ENCODE measurements at places on chromosomes 12 and 14.

DNA sequence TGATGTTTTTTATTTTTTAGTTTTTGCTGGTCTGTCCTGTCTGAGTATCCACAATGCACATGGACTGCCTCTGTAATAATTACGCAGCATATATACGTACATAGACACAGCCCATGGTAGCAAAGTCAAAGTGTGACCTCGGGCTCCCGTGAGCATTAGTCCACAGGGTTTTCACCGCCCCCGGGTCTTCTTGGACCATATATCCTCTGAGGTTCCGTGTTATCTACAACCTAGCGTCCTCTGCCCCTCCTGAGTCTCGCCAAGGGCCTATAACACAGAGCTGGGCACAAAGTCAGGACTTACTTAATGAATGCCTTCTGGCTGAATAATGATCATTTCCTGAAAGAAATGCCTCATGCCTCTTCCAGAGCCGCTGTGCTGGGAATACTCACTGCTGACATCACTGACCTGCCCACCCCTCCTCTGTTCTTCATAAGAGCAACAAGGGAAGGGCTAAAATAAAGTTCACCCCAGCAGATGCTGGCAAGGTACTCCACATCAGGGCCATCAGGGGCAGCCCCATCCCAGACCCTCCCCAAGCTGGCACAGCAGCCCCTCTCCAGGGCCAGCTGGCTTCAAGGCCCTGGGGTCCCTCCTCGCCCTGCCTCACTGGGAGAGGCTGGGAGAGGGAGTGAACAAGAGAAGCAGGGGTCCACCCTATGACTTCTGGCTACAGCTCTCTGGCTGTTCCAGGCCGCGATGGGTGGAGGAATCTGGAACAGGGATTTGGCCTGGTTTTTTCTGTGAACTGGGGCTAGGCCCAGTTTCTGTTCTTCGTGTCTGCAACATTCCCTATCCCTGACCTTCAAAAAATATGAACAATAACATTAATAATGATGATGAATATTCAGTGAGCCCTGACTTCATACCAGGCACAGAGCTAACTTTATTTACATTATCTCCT lies 7.9 kb downstream of the HDAC7 start:
- DNase-seq = no peak

DNA sequence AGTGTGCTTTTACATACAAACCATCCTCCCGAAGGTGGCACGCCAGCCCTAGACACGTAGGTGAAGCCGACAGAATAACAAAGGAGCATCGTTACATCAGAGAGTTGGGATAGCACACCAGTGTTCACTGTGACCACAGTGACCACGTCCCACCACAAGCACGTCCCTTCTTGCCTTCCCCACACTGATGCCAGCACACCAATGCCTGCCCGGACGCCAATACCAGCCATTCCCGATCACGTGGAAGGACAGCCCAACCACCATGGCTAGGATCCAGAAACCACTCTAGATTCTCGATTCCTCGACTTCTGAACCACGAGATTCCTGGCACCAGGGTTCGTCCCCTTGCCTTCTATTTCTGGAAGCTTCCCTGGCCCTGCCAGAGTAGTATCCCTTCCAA lies 48.0 kb upstream of the GPR68 start:
- no peak for DNase-seq

DNA sequence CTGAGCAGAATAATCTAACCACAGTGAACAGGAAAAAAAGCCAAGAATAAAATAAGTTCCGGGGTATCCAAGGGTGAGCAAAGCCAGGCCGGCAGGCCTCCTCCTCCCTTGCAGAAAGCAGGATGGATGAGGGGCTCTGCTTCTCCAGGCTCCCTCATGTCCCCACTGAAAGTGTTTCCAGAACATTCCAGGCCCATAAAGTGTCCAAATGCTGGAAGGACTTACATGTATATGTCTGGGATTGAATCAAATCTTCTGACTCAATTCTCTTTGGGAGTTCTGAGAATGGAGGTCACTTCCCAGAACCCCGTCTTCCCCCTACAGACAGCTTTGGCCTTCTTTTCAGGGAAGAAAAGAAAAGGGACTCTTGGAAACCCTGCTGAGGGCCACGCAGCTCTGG lies 25.0 kb upstream of the BDKRB1 start:
- DNase-seq = no peak

DNA sequence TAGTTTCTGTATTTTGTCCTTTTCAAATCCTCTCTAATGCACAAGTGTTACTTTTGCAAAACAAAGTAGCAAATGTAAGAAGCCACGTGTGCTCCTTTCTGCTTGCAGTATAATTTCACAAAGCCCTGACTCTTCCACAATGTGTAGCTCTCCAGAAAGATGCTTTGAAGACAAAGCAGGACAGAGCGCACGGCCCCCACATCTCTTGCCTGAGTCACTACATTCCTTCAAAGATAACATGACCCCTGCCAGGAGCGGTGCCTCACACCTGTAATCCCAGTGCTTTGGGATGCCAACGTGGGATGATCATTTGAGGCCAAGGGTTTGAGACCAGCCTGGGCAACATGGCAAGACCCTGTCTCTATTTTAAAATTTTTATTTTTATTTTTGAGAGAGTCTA lies 40.5 kb downstream of the JAG2 start:
- DNase-seq = no peak

DNA sequence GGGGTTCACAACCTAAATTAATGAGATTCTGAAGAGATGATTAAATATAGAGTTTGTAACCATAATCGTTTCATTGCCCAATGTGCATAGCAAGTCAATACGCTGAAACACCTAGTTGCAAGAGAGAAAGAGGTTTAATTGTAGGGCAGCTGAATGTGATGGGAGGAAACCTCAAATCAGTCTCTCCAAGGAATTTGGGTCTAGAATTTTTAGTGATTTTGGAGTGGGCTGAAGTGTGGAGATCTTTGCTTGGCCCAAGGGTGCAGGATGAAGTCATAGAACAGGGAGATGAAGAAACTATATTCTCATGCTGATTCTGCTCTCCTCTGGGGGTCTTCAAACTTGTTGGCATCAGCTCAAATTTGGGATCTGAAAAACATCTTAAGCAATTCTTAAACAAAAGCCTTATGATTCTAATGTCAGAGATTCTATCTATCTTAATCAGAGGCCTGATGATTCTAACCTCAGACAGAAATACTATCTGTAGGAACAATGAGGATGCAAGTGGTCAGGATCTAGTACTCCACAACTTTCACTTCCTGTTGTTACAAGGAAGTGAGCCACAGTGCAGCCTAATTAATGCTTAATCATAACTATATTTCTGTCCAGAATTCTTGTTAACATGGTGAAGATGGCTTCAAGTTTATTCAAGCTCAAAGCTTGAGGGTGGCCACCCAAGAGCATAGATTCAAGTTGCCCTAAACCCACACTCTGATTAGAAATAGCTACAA lies 80.2 kb upstream of the FUT8 start:
- DNase-seq = no peak

GRCh38 chr12:5033883-5034282 lies 9.8 kb upstream of the KCNA5 start:
- no peak for DNase-seq

DNA sequence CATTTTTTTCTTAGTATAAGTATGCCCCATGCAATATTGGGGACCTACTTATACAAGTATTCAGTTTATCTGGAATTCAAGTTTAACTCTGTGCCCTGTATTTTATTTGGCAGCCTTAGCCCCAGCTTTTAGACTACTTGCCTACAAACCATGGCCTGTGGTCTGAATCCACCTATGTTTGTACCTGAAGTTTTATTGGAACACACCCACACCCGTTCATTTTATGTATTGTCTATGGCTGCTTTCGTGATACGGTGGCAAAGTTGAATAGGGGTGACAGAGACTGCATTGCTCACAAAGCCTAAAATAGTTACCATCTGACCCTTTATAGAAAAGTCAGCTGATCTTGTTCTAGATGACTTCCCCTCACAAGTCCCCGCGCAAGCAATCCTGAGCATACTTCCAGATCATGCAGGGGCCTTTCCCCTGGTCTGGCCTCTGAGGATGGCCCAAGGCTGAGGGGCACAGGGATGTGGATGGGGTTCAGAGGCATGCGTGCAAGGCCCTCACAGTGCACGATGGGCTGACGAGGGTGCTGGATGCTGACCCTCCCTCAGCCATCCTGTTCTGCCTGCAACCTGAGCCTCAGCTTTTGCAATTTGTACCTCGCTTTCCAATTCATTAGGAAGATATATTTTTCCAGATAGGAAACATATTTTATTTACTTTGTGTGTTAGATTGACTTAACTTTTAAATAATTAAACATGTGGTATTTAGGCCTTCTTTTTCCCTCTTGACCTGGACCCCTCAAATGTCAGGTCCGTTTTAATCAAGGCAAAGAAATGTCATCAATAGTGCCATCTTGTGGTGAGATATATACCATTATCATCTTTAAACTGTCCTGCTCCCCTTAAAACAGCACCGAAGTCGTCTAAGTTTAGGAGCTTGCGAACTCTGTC lies 527.3 kb upstream of the CCDC196 start:
- no peak for DNase-seq

GRCh38 chr14:24508155-24508840 lies at the start of gene CMA1:
Gene CMA1 (minus strand): TSS chr14:24508265. CDS start chr14:24508235, 30 bp downstream.
- no peak for DNase-seq

GRCh38 chr12:119334430-119335170 lies at the start of gene CCDC60:
Gene CCDC60 (plus strand): TSS chr12:119334729. CDS start chr12:119335177, 448 bp downstream.
- no peak for DNase-seq

DNA sequence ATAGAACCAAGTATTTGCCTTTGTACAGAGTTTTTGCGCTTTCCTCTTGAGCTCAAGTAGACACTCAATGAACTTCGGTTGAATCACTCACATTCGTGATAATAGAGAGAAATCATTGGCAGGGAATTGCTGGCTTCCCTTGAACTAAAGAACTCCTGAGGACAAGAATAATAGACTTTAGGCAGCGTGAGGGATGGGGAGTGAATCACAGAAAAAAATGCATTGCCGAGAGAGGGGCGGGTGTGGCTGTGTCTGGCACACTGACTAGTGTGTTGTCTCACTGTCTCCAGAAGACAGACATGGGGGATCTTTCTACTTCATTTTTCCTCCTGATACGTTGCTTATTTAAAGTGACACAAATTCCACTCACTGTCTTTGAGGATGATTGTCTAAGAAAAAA lies 805.2 kb downstream of the BCL11B start:
- DNase-seq = no peak

DNA sequence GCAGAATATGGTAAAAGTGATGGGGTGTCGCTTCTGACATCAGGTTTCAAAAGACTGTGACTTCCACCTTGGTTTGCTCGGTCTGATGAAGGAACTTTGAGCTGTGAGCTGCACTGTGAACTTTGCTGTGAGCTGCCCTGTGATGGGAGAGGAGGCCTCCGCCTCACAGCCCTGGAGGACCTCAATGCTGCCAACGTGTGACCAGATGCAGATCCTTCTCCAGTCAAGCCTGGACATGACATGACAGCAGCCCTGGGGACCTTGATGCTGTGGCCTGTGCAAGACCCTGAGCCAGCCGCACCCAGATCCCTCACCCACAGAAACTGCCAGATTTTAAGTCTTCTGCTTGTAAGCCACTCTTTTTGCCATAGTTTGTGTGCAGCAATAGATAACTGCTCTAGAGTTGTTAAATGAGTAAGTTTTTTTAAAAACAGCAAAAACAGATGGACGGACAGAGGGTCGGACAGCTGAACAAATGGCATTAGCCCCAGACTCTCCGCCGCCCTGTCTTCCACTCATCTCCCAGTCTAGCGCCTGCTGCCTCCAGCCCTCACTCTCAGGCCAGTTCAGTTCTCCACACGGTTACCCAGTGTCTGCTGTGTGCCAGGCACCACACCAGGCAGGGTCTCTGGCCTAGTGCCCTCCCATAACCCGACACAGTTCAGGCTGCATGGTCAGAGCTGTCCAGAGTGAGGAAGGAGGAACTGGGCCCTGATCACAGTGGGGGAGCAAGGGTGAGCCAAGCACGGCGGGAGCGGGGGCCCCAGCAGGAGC lies 13.1 kb upstream of the LRTM2 start:
- no peak for DNase-seq

- DNase-seq = no peak
Observed at GRCh38 chr14:58964598-58964928, 223.9 kb upstream of the DAAM1 start.

- no peak for DNase-seq
Observed at GRCh38 chr14:49997991-49998390, 105.1 kb downstream of the ARF6 start.

DNA sequence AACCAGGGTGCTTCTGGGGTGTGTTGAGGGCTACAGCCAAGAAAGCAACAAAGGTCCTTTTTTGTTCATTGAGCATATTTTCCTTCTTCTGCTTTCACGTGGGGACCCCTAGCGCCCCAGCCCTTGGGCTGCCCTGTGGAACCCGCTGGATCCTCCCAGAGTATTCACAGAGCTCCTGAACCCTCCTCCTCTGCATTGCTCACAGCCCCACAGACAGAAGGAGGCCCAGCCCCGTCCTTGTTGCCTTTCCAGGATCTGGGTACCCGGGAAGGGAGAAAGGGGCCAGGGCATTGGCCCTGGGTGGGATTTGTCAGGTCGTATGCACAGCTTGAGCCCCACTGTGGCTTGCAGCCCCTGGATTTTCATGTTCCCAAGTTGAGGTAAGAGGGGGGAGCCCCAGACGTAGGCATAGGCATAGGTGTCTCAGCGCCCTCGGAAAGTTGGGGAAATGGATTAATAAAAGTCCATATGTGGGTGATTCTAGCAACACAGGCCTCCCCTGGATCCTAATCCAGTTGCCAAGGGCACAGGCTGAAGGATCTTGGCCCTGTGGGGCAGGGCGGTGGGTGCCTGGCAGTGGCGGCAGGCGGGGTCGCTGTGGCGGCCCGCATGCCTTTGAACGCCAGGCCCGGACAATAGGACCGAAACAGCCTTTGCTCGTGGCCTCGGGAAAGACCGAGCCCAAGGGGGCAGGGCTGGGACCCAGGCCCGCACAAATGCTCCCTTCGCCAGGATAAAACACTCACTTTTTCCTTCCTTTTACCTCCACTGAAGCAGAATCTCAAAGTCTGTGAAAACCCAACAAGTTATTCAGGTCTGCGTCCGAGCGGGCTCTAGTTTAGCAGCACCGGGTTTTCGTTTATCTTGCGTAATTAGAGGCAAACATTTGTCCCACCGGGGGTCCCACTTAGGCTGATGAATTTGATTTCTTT lies 3.0 kb upstream of the HOXC10 start:
- DNase-seq = no peak

GRCh38 chr14:59146484-59146883 lies 42.0 kb upstream of the DAAM1 start:
- DNase-seq = no peak

- no peak for DNase-seq
Observed at GRCh38 chr12:2092890-2093289, 40.1 kb downstream of the CACNA1C start.

GRCh38 chr14:49971156-49972130 lies 78.6 kb downstream of the ARF6 start:
- DNase-seq = no peak

GRCh38 chr14:102442241-102443211 lies 67.0 kb downstream of the ANKRD9 start:
- no peak for DNase-seq
